ENCODE measurements at places on chromosomes 1 and 21.

- peak; percentile 9 for DNase-seq
These were observed 771 bp downstream of the RABGAP1L start for GRCh38 chr1:174160109-174160473.

DNA sequence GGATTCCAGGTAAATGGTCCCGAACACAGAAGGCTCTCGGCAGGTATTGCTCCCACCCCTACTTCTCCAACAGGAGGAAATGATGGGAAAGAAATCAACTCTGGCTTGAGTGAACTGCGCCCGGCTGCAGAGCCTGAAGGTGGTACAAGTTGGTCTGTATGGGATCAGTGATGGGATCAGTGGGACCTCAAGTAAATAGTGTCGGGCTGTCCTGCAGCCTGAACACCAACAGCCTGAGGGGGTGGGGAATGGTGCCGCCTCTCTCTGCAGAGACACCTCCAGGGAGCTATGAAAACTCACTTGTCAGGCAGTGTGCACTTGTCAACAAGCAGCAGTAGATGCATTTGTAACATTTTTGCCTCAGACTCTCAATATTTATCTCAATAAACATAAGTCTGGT lies 183.5 kb downstream of the MATN1 start:
- no peak for DNase-seq

DNA sequence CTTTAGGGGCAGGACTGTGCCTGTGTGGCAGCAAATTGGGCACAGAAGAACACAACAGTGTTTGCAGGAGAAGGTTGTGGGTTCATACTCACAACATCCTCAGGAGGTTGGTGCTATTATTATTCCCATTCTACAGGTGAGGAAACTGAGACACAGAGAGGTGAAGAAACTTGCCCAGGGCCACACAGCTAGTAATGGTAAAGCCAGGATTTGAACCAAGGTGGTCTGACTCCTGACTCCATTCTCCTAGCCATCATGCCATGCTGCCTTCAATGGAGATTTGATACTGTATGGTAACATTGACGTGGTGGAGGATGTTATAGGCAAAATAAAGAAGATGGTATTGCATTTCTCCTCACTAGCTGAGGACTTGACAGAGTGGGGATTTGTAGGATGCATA lies 334.2 kb downstream of the RPS6KC1 start:
- no peak for DNase-seq

DNA sequence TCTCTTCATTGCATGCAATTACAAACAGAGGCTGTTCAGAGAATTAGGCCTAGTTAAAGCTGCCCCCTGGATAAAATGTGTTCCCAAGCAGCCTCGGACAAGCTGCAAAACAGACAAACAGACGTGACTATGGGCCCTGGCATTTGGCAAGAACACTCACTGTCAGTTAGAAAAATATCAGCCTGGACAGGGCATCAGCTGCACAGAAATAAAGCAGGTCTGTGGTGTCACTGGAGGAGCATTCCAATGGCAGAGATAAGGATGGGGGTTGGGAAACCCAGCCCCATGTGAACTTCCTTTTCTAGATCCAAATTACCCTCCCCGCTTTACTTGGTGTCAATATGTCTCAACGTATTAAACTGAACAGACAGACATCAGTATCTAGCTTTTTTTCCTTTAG lies 177.1 kb downstream of the GPATCH2 start:
- peak; percentile 44 for DNase-seq

DNA sequence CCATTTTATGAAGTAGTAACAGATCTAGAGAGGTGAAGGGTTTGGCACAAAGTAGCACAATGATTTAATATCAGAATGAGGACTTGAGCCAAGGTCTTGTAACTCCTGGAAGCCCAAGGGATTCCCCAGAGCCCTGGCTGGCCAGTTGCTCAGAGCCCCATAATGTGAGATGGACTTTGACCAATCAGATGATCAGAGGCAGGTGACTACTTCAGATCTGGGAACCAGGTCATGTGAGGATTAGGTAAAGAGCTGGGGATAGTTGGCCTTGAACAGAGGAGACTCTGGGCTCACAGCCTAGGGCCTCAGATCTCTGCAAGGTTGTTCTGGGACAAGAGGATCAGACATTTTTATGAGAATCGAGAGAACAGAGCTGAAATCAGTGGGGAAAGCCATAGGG lies 18.9 kb downstream of the SHISAL2A start:
- no peak for DNase-seq

- DNase-seq: no peak
These were observed 32.1 kb downstream of the PCSK9 start for GRCh38 chr1:55071477-55071876.

All from SK-N-DZ (cell line).